CD8-positive, alpha-beta memory T cell (primary cell): ENCODE measurements at places on chromosomes 5 and 9.

DNA sequence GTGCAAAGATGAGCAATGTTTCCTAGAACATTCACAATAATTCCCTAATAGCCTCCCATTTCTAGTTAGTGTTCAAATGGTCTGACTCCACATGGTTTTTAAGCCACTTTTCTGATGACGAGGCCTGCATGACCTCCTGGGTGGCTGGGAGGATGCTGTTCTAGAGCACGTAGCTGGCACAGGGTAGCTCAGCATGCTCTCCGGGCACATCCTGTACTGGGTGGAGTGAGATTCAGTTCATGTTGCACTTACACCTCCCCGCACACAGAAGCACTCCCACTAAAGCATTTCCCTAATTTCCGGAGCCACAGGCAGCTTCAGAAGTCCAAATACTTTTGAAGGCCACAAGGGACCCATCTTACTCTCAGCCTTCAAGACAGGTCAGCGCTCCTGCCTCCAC is 159.8 kb upstream of the LHFPL2 start:
- no peak for DNase-seq

- DNase-seq, result no peak
Observed at GRCh38 chr9:129040113-129040643, 3.8 kb downstream of the MIGA2 start.

DNA sequence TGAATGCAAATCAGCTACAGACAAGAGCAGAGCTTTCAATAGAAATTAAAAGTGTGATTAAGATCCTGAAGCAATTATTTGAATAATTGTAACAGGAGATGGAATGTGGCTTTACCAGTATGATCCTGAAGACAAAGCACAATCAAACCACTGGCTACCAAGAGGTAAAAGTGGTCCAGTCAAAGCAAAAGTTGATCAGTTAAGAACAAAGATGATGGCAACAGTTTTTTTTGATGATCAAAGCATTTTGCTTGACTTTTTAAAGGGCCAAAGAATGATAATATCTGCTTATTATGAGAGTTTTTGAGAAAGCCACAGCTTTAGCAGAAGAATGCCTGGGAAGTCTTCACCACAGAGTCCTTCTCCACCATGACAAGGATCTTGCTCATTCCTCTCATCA is 409.2 kb downstream of the CSNK1G3 start:
- DNase-seq, result no peak

DNA sequence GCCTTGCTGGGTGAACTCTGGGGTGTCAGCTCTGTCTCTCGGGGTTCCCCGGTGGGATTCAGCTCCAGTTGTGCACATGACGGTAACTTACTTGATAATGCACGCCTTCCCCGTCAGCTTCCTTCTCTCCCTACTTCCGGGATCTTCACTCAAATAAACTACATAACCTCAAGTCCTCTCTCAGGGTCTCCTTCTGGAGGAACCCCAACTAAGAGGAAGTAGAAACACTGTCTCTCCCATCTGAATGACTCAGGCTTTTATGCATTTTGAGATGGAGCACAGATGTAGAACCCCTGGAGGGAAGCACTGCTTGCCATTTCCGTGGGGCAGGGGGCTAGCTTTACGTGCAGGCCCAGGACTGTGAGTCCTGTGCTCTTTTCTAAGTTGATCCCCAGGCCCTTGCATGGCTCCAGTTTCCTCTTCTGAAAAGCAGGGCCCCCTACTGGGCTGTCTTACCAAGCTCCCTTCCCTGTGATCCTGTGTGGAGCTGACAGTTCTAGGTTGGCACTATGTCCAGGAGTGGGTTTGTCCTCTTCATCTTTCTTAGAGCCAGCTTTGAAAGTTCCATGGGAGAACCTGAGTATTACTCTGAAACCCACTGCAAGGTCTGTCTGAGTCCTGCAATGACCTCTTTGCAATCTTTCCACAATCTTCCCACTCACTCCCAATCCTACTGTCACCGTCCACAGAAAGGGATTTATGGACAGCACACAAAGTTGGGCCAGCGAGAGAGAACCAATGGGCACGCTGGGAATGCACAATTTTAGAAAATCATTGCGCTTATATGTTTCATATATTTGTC is 17.7 kb downstream of the S1PR3 start:
- no peak for DNase-seq

GRCh38 chr5:76152161-76152560 is 69.0 kb downstream of the SV2C start:
- no peak for DNase-seq

DNA sequence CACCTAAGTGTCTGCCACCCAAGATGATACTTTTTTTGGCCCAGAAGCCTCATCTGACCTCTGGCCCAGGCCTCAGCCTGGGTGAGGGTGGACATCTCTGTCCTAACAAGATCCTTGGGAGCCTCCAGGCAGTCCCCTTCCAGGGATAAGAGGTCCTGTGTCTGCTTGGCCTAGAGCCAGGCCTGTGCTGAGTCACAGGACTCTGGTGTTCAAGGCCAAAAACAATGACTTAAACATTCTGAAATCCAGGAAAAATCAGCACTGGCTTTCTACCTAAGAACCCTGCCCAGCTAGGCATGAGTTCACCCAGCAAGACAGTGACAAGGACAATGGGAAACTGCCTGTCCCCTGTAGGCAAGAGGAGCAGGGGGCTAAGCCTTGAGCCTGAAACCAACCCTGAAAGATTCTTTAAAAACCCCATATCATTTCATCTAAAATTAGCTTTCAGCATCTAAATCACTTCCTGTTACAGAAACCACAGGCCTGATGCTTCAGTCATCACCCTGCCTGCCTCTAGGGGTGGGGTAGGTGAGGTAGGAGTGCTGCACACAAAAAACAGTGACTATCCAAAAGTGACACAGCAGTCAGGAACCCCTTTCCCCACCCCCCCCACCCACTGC is 29.9 kb downstream of the CSF2 start:
- DNase-seq, result peak; percentile 51

- no peak for DNase-seq
Observed at GRCh38 chr9:98774746-98775145, 21.6 kb downstream of the ANKS6 start.

DNA sequence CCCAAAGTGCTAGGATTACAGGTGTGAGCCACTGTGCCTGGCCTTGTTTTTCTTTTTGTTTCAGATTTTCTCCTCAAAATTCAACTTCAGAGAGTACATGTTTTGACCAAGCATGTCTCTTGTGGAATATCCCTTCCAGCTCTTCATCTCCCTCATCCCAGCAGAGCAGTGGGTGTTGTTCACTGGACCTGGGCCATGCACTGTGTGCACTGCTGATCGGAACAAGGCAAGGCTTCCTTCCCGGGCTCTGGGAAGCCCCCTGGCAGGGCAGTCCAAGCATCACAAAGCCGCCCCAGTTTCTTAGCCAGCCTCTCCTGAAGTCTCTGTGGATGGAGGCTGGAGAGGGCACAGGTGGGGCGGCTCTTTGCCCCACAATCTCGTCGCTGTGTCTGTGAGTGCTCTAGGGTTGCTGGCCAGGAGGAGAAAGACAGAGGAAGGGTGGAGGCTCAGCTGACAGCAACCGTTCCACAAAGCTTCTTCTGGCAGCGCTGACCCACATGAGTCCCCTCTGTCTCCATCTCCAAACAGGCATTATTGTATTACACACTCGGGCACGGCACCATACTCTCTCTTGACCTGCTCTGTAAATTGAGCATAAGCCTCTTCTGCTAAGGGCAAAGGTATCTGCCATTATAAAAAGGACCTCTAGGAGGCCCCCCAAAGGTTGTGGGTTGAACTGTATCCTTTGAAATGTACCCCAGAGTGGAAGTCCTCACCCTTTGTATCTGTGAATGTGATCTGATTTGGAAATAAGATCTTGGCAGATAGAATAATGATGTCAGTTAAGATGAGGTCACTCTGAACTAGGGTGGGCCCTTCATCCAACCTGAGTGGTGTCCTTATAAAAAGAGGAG is 89.6 kb downstream of the TARS1 start:
- DNase-seq, result no peak

GRCh38 chr5:173648308-173648866 is 31.9 kb upstream of the BOD1 start:
- DNase-seq, result no peak

DNA sequence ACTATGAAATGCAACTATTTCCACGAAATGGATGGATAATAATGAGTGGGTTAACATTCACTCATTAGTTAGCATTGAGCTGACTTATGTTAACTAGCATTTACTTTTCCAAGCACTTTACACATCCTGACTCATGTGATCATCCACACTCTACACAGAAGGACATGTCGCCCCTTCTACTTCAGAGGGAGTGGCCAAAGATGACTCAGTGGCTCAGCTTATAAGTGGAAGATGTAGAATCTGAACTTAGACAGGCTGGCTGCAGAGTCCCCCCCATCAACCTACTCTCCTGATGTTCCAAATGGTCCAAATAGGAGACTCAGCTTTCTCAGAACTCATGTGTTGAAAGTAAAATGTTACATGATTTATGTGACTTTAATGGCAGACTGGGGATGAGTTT is 146.0 kb downstream of the ADCY2 start:
- DNase-seq, result no peak

DNA sequence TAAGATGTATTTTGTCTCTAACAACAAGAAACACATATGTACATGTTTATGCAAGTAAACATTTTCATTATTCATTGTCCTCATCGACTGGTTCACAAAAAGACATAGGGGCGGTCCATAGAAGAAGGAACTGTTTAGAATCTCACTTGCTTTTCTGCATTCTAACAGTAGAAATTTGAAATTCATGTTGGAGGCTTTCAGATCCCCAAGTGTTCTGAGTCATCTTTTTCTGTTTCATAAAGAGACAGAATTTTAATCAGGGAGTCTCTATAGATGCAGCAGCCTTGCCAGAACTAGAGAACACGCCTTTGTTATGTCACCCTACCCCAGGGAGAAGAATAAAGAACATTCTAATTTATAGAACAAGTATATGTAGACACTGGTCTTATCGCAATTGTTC is 324.3 kb downstream of the GABRG2 start:
- DNase-seq, result no peak

DNA sequence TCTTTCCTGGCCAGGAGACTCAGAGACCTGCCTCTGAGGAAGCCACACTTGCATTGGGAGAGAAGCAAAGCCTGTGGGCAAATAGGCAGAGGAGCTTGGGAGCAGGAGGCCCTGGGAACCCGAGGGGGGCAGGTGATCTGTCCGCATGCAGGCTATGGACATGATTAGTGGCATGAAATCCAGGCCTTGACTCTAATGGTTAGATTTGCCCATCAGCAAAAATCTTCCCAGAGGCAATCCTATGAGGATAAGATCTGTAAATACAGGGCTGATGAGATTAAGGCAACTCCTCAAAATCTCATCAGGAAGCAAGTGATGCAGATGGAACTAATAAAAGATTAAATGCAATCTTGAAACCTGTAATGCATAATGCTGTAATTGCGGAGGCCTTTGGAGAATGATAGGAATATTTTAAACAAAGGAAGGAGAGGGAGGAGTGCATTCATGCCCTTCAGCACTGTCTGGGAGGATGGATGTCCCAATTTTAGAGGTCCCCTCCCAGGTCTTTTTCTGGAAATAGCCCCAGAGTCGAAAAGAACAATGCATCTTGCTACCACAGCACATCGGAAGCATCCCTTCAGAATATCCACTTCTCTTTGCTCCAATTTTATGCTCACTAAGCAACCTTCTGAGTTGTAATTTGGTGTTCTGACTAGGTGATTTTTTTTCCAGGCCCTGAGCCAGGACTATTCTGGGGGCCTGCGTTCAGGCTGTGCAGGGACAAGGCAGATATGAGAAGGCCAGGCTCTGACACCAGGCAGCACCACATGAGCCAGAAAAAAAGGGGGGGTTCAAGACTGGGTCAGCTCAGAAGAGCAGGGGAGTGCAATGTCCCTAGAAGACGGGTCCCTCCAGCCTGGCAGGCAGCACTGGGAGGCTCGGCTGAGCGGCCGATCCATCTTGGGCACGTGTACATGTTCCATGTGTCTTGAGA is 66.5 kb downstream of the MED10 start:
- DNase-seq, result no peak

DNA sequence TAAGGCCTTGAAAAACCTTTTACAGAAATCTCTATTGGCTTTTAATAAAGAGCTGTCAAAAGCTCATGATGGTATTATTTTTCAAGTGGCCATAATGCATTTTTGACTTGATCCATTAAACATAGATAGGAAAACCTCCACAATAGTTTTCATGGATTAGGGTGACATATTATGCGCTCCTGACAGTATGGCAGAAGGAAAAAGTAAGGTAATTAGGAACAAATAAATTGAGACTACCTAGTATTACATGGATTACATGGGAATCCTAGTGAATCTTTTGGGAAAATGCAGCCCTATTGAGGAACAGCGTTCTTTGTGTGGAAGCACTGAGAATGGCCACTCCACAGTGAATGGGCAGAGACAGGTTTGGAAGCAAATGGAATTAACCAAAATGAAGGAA is 171.2 kb downstream of the TRPM3 start:
- DNase-seq, result no peak

DNA sequence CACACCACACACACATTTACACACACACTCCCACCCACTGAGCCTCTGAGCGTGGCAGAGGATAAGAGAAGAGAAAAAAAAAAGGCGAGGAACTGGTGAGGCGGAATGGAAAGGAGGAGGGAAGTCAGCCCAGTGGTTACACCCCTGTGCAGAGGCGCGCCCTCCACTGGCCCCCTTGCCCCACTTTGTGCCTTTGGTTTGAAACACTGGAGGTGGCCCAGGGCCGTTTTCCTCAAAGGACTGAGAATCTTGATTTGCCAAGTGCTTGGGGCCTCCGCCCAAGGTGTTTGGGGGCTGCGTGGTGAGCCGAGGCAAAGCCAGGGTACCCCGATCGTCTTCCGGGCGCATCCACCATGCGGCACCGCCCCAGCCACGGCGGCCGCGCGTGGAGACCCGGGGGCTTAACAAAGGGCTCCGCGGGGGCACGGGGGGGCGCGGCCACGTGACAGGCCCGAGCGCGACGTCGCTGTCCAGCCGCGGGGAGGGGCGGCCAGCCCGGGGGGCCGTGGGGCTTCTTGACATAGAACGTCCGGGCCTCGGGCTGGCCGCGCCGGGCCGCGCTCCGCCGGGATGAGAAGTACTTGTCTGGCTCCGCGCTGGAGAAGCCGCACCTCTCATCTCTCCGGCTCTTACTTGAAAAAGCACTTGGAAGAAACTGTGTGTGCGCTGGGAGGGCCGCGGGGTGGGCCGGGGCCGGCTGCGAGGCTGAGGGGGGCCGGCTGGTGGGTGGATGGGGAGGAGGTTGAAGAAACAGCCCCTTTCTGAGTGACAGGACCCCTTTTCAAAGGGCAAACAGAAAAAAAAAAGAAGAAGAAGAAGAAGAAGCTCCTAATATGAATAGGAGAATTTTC is 21.0 kb downstream of the NR2F1 start:
- no peak for DNase-seq

DNA sequence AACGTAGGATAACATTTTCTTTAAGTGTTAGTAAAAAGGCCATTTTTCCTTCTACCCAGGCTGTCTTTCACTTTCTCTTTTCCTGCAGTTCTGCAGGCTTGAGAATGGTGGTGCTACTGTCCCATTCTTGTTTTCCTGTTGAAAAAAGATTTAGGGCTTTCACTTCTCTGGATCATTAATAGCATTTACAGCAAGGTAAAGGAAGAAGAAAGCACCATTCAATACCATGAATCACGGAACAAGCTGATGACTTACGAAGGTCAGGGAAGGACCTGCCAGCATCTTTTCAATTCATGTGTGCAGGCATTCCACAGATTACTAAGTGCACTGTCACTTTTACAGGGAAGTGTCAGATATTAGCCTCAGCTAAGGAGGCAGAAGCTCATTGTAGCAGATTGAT is 292.8 kb downstream of the YTHDC2 start:
- no peak for DNase-seq

- DNase-seq, result no peak
Observed at GRCh38 chr9:133534346-133535291, at the start of gene ADAMTSL2. Gene ADAMTSL2, plus strand, starts transcription at chr9:133534704. Its CDS starts 2,009 bp downstream, at chr9:133536713.
